AG04450 (cell line): ENCODE measurements at places on chromosomes 2 and 18.

DNA sequence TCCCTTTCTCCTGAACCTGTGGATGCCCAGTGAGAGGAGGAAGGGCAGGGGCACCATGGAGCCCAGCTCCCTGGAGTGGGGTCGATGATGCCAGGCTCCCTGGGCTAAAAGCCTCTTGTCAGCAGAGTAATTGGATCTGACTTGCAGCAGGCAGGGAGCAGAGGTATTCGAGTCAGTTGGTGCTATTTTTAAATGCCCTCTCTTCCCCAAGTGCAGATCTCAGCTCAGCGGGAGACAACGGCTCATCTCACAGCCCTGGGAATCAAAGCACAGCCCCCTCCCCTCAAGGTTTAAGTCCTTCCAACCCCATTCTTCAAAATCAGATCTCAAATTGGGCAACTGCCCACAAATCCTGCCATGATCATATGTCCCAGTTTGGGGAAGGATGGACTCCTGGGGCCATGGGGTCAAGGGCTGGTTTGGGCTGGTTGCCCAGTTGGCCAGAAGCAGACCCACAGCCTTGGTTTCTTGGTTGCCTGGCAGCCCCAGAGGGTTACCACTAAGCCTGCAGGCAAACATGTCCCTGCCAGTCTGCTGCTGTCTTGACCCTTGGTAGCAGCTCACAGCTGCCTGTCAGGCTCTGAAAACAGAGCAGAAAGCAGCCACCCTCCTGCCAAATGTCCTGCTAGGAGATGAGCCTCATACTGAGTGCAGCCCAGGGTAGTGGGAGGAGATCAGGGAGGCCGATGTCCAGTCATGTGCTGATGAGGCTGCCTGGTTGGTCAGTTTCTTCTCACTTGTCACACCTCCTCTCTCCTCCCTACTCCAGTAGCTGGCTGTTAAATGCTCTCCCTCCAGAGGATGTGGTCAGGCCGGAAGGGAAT, 244.9 kb downstream of the LOXHD1 start:
- no peak for DNase-seq

DNA sequence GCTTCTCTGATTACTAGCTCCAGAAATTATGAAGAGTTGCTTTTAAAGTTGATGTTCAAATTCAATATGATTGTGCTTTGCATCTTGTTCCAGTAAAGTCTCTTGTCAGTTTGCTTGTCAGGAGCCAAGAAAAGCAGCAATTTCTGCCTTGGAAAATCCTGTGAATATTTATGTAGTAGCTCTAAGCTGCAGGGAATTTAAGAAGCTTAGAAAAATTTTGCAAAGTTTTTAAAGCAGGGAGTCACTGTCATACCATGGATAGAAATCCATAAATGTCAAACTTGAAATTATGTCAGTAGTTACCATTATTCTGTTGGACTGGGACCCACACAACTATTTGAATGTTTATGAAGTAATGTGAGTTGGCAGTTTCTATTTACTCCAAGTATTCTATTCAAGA, 169.3 kb downstream of the TMEM200C start:
- DNase-seq = no peak

DNA sequence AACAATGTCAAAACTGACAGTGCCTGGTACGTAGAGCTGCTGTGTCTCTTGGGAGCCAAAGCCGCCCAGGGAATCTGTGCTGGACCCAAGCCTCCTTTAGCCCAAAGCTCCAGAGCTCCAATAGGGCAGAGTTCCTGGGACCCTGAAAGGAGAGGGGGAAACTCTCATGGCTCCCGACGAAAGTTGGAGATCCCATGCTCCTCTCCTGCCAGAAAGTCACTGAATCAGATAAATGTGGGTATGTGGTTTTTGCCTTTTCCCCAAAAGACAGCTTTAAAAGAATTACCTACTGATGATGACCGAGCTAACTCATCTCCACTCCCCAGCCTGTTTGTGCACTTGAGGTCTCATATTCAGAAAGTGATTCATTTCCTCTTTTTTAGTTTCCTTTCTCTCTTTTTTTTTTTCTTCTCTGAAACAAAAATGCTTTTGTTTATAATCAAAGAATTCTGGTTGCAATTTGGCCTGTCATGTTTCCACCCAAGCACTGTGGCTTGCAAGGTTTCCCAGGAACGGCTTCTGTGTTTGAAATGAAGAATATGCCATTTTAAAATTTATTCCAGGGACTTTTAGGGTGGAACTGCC, 14.1 kb upstream of the PMAIP1 start:
- no peak for DNase-seq

DNA sequence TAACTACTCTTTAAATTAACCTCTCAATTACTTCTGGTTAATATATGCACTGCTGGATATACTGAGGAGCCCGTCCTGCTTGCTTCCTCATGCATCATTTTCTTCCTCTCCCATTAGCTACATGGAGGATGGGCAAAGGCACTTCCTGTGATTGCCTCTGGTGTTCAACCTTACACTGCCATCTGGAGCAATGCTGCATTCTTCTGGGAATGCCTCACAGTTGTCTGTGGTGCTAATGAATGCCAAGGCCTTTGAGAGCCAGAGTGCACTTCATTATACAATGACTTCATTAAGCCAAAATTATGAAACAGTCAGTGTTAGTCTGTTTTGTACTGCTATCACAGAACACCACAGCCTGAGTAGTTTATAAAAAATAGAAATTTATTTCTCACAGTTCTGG, 134.8 kb upstream of the DOCK10 start:
- DNase-seq = peak; percentile 16

- DNase-seq = no peak
Measured at GRCh38 chr2:240601831-240602160, 15.3 kb downstream of the CAPN10 start.

DNA sequence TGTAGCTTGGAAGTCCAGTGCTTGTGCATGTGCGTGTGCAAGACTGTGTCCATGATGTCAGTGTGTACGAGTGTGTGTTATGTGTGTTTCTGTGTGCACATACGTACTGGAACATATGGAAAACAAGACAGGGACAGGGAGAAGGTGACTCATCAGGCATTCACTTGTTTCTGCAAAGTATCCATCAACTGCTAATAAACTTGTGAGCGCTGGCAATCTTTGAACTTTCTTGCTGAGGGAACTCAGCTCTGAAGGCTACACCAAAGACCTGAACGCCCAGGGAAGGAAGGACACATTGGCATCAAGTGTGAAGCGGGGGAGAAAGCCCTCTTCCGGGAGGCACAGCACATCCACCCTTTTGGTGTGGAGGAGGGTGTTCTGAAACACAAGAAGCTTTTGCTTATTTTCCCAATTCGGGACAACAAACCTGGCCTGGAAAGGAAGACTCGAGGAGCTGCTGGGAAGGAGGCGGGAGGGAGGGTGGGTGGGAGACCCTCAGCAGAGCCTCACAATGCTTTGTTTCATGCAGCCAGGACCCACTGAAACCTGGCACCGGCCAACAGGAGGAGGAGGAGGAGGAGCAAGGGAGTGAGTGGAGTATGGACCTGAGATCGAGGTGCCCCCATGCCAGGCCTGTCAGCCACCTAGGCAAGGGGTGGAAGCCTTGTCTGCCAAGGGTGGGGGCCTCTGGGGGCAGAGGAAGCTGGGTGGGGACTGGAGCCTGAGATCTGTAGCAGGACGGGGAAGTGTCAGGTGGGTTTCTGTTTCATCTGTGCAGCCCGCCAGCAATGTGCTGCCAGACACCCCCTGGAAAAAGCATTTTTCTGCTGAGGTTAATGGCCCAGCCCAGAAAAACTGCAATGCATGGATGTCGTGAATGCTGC, 26.8 kb downstream of the SMAD7 start:
- no peak for DNase-seq

- no peak for DNase-seq
Measured at GRCh38 chr18:78540636-78541529, 438.7 kb upstream of the SALL3 start.

DNA sequence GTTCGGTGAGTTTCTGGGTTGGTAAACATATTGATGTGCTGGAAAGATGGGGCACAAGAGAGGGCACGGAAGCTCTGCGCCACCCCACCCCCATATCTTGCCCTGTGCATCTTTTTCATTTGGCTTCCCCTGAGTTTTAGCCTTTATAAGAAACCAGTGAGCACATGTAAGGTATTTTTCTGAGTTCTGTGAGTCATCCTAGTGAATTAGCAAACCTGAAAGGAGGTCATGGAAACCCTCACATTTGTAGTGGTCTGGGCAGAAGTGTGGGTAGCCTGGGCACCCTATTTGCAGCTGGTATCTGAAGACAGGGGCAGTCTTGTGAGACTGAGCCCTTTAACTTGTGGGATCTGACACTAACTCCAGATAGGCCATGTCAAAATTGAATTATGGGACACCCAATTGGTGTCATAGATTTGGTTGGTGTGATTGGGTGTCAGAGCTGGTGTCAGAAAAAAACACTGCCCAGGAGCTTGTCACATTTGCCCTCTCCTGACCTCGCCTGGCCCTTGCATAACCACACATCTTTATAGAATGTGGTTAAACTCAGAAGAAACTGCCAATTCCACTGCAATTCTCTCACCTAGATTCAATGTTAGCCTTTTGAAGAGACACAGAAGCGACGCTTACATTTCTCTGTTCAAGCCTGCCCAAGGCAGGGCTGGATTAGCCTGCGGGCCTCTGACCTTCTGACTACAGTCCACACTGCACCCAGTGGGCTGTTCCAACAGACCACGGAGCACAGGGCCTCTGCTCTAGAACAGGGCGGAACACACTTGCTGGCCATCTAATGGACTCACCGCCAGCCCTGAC, 12.0 kb upstream of the GALM start:
- DNase-seq = no peak

- DNase-seq = no peak
Measured at GRCh38 chr2:20214566-20215182, 10.3 kb downstream of the SDC1 start.

- DNase-seq = no peak
Measured at GRCh38 chr2:150528861-150529801, 41.7 kb upstream of the RND3 start.

GRCh38 chr2:134718817-134719814, at the start of gene TMEM163:
TSS of gene TMEM163 (minus strand) at chr2:134719000.
- no peak for DNase-seq

DNA sequence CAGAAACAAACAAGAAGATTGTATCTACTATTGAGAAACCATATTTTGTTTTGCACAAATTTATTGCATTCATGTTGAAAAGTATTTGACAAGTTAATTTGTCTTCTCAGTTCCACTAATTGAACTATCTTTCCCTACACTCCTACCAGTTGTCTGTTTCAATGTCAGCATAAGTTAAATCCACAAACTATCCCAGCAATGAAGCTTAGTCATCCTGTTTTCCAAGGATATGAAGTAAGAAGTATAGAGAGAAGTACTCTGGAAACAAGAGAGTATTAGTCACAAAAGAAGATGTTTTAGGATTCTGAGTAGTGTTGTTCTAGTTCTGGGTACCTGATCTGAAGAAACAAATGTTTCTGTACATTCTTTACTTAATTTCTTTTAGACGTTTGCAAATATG, 261.6 kb upstream of the ZNF804A start:
- DNase-seq = no peak

DNA sequence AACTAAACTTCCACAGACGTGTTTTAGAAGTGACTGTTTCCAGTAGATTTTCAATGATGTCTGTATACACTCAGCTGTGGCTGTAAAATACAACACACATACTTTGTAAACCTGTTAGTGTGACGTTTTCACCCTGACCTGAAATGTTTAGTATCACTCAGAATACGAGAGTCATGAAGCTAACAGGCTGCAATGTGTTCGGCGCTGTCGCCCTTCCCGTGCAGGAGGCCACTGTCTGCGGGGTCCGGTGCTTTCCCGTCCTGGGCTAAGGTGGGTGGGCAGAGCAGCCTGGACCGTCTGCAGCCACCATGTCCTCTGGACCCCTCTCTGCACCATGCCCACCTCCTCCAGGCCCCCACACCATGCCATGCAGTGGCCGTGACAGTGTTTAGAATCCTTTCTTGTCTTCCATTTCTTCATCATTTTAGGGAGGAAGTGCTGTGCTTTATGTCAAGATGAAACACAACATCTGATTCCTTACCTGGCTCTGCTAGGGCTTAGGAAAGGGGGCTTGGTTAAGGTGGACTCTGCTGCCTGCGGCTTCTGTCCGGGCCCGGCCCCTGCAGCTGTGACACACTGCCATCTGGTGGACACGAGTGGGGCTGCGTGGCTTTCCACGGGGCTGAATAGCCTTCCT, 53.8 kb upstream of the RBM44 start:
- no peak for DNase-seq

GRCh38 chr2:98771721-98772524, 41.0 kb upstream of the MGAT4A start:
- DNase-seq = no peak

- DNase-seq = peak; percentile 23
Measured at GRCh38 chr2:47360927-47361326, 42.0 kb upstream of the MSH2 start.

DNA sequence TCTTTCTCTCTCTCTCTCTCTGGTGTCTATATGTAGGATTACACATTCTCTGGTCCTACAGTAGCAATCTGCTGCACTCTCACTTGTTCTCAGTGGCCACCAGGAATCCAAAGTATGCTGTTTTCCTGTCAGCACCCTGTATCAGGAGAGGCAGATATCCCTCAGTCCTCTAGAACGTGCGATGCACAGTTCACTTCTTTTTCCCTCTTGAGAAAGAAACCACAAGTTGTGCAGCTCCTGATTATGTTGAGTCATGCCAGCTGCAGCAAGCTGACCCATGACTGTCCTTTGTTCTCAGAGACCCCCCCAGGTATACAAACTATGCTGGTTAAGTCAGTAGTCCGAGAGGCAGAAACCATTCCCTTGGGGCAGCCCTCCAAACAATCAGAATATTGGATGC, 54.6 kb downstream of the LANCL1 start:
- no peak for DNase-seq

- DNase-seq = no peak
Measured at GRCh38 chr2:24920098-24920808, at the start of gene ADCY3. TSS of gene ADCY3 (minus strand) at chr2:24920237. CDS start at chr2:24918987, 1,250 bp downstream.

- no peak for DNase-seq
Measured at GRCh38 chr2:26754972-26755670, 9.0 kb upstream of the SLC35F6 start.

- no peak for DNase-seq
Measured at GRCh38 chr2:46802665-46803546, 112.7 kb downstream of the MCFD2 start.

- no peak for DNase-seq
Measured at GRCh38 chr2:15748736-15749323, 157.2 kb downstream of the DDX1 start.

- DNase-seq = no peak
Measured at GRCh38 chr2:163269374-163270021, 430.9 kb upstream of the KCNH7 start.

DNA sequence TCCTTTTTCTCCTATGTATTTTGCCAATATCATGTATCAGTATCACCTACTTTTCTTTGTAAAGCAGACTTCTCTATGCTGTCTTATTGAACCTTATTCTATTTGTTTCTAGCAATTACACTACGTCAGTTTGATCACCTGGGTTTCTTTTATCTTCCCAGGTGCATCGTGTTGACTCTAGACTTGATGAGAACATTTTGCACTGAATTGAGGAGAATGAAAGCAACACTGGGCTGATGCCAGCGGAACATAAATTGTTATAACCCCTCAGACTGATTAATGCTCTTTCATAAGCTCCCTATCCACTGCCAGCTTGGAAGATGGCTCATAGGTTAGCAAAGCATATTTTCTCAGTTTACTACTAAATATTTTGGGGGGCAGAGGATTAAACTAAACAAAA, 140.6 kb downstream of the EPHA4 start:
- DNase-seq = no peak
